ENCODE measurements at places on chromosomes 12 and 14.

DNA sequence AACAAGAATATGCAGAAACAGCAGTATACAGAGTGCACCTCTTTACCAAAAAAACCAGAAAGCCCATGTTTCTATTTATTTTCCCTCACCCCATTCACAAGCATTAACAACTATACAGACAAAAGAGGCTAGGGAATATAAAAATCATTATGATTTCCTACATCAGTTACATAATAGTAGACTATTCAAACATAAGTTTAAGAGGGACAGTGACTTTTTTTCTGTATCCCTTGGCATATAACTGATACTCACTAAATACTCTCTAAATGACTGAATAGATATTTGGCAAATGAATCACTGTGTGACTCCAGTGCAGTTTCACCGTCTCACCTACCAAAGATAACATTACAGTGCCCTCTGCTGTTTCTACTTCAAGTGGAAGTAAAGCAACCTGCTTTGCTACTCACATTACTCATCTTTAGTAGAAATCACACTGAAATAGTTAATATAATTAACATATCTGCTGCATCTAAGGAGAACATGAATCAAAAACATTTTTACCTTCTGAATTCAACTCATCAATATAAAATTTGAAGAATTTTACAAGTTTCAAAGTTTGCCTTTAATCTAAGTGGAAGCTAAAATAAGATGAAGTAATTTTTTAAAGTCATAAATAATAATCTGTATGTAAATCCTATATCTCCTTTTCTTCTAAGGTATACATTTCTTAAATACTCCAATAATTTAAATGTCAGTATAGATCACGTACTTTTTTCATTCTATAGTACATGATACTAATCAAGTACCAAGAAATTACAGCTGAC, 103.8 kb downstream of the OSBPL8 start:
- peak; percentile 56 for DNase-seq

- DNase-seq = no peak
These were observed 18.2 kb downstream of the BICDL1 start for GRCh38 chr12:120007272-120007671.

- no peak for DNase-seq
These were observed 45.8 kb downstream of the SSH1 start for GRCh38 chr12:108811411-108812180.

DNA sequence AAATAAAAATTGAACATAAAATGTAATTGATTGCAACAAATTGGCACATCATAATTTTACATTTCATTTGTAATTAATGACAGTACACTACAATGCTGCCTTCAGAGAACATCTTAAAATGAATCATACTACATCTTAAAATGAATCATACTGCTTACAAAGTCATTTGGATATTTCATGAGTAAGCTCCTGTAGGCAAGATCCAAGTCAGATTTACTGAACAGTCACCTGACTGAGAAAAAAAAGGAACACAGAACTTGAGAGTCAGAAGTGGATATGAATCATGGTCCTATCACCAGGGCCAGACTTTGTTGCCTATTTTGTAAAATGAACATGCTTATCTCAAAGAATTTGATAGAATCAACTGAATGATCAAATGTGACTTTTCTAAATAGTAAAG, 32.7 kb upstream of the FBLN5 start:
- peak; percentile 92 for DNase-seq

DNA sequence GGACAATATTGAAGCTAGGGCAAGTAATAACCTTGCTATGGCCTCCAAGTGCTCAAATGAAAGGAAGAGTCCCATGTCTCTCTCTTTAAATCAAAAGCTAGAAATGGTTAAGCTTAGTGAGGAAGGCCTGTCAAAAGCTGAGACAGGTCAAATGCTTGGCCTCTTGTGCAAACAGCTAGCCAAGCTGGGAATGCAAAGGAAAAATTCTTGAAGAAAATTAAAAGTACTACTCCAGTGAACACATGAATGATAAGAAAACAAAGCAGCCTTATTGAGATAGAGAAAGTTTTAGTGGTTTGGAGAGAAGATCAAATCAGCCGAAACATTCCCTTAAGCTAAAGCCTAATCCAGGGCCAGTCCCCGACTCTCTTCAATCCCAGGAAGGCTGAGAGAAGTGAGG, 84.1 kb upstream of the PLEKHA5 start:
- no peak for DNase-seq

DNA sequence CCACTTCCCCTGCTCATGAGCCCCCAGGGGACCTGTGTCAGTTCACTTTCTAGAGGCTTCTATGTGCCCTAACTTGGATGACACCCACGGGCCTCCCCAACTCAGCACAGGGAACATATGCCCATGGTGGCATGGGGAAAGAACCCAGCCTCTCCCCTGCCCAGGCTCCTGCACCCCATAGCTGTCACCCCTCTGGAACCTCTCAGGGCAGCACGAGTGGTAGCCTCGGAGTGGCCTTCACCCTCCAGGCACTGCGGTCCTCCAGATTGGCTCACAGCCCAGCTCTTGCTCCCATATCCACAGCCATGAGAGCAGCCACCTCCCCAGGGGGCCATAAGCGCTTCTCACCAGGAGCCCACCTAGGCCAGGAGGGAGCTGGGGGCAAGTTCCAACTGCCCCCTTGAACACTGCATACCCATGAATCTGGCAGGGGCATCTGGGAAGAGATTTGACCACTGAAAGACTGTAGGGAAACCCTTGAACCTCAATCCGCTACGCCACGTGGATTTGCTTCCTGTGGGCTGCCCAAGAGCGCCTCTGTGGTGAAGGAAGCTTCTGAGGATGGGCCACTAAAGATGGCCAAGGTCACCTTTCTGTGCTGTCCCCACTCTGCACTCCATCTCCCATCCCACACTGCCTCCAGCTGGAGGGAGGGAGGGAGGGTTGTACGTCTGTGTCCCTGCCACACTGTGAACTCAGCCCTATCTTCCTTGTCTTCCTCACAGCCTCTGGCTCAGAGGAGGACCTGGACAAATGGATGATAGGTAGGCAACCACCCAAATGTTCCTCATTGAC, 11.9 kb downstream of the PLD4 start:
- DNase-seq = no peak

- DNase-seq = no peak
These were observed 46.7 kb downstream of the HSP90AA1 start for GRCh38 chr14:102040153-102040552.
